ENCODE measurements at places on chromosomes 16 and 17.

- DNase-seq = no peak
Observed at GRCh38 chr16:79769270-79769927, 168.9 kb upstream of the MAF start.

GRCh38 chr17:7972131-7972785 lies 30.2 kb upstream of the GUCY2D start:
- DNase-seq = no peak

GRCh38 chr17:61444831-61445230 lies 7.4 kb upstream of the TBX4 start:
- no peak for DNase-seq

GRCh38 chr17:17590141-17590751 lies 1.3 kb downstream of the PEMT start:
- no peak for DNase-seq

- no peak for DNase-seq
Observed at GRCh38 chr17:13476720-13477119, 125.0 kb downstream of the HS3ST3A1 start.

DNA sequence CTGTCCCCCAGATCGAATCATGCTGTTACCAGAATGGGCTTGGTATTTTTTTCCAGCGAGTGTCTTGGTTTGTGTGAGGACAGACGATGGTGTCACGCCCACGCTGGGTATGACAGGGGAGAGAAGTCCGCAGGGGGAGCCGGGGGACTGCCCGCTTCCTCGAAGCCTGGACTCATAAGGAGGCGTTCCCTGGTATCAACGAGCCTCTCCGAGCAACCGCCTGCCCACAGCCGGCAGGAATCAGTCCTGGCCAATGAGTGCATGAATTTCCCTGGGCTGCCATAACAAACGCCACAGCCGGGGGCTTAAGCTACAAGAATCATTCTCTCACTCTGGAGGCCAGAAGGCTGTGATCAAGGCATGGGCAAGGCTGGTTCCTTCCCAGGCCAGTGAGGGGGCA lies 26.1 kb upstream of the JPH3 start:
- no peak for DNase-seq

DNA sequence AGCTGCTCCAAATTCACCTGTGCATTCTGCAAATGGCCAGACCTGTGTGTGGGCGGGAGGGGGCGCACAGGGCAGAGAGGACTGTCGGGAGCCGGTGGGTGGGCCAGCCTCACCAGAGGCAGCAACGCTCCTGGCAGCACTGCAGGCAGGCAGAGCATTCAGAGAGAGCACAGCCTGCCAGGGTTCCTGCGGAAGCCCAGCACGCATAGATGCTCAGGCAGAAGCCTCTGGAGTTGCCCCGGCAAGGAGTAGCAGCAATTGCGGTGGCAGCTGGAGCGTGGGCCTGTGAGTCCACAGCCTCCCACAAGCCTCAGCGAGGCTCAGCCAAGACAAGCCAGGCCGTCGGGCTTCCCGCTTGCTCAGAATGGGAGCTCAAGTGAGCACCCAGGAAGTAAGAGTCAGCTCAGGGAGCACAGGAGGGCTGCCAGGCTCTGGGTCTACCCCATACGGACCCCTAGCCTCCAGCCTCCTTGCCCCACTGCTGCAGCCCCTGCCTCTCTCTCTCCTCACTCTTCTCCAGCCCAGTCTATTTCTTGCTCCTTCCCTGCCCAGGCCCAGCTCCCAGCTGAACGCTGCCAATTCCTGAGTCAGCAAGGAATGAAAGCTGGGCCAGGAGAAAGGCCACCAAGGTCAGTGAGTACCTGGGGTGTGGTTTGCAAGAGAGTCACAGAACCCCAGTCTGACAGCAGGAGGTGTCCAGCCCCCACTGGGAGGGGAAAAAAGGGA lies 9.6 kb downstream of the EMC6 start:
- DNase-seq = no peak

GRCh38 chr17:17511293-17511741 lies 15.1 kb upstream of the RASD1 start:
- DNase-seq = no peak

DNA sequence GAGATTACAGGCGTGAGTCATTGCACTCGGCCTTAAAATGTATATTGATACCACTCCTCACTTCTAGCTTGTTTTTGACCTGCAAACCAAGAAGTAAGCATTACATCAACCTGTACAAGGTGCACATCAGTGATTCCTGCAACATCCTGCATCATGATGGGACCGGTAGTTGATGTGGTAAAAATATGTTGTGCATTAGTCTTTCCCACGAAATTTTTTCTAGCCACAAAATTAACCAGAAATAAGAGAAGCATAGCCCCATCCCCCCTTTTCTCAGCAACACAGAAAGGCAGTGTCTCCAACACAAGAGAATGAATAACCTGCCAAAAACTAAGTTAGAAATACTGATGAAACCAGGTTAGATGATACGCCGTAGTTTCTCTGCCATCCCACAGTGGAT lies 21.1 kb upstream of the NSMCE1 start:
- no peak for DNase-seq

DNA sequence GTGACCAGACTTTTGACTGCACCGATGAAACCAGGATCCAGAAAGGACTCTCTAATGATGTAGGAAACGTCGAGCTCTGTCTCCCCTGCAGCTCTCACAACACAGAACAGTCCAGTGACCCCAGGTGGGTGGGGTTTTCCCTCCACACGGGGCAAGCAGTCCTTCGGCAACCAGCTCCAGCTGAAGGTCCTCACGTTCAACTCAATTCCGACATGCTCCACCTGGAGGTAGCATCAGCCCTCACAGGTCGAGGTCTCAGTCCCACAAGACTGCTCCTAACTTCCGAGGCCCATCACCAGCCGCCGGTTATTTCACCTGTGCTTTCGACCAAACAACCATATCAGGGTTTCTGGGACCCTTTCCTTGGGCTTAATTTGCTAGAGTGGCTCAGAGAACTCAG lies 28.2 kb downstream of the ITGAE start:
- DNase-seq = no peak

GRCh38 chr16:397736-398332 lies 835 bp downstream of the NME4 start:
- DNase-seq = no peak

DNA sequence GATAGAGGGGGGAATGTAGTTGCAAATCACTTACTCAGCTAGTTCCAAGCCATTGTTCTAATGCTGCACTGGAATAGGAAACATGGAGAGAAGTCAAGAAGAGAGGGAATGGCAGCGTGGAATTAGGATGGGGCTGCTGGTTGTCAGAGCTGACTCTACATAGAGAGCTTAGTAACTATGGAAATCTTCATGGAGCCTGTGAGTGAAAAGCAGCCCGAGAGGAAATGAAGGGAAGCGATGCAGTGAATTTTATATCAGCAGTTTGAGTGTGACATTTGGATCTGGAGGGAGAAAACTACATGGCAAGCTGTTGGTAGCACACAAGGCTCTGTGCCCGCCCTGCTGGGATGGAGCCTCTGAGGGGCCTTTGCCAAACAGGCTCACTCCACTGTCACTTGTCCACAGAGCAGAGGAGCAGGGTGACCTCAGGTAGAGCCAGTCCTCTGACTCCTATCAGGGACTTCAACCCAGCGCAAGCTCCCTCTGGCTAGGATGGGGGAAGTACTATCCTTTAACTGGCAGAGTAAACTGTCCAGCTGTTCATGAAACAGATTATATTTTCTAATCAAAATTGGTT lies 27.9 kb upstream of the PMFBP1 start:
- DNase-seq = no peak

GRCh38 chr17:81388091-81388611 lies 7.1 kb upstream of the BAHCC1 start:
- DNase-seq = no peak

GRCh38 chr17:30170415-30170987 lies 53.9 kb downstream of the NSRP1 start:
- DNase-seq = no peak

DNA sequence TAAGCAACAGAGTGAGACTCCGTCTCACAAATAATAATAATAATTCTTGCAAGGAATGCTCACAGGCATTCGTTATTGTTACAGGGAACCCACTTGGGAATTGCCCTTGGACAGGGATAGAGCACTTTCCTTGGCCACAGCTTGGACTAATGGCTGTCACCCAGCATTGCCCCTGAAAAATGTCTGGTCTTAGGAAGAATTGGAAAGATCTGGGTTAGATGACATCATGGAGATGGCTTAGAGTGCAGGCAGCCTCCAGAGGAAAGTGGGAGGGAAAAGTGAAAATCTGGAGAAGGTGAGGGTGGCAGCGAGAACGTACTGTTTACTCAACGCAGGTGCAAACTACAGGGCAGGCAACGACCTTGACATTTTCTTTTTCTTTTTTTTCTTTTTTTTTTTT lies 59.3 kb upstream of the MRTFB start:
- no peak for DNase-seq

DNA sequence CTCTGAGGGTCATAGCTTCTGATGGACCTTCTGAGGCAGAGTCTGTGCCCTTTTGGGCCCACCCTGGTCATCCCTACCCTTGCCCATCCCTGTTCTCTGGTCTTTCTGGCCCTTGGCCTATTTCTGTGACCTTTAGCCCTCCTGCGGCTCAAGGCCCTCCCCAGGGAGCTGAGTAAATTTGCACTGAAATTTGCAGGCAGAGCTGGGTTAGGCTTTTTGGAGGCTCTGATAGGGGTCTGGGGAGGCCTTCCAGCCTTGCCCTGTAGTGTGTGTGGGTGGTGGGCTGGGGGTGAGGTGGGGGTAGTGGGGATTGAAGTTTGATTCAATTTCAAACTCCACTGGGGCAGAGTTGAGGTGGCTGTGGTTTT lies 17.8 kb downstream of the RARA start:
- DNase-seq = no peak

GRCh38 chr16:27483624-27484023 lies 66.1 kb downstream of the GTF3C1 start:
- no peak for DNase-seq

DNA sequence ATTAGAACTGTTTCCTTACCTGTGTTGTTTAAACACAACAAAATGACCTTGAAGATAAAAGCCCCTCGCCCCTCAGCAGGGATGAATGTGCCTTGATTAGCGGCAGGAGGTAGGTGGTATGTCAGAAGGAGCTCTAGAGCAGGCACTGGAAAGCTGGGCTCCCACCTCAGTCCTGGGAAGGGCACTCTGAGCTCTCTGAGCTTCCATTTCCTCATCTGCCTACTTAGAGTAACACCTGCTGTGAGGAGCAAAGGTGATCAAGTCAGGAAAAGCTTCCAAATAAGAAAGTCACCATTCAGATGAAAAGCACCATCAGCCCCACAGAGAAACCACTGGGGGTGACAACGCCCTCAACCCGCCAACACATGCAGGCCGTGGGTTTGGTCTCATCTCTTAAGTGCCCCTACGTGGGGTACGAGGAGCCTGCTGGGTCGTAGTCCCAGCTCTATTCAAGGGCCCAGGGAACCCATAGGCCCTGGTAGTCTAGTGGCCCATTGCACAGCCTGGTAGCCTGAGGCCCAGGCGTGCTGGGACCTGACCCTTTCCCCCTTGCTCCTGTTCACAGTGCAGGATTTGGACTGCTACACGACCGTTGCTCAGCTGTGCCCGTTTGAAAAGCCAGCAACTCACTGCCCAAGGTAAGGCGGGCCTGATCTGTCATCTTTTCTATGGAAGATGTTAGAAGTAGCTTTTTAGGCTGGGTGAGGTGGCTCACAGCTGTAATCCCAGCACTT lies 57.3 kb downstream of the CRISPLD2 start:
- no peak for DNase-seq

DNA sequence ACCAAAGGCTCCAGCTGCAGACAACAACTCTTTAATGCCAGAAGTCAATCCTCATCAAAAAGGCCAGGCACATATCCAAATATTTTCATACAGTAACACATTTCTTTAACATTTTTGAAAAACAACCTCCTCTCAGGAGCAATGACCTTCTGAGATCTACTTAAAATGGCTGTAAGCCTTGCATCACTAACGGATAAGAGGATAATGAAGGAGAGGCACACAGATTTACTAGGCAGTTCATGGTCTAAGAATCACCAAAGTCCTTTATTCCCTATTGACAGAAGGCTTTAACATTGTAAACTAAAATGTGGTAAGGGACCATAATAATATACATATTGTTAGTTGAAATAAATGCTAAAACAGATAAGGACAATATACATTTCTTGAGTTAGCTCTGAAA lies 114.7 kb downstream of the USP32 start:
- no peak for DNase-seq

DNA sequence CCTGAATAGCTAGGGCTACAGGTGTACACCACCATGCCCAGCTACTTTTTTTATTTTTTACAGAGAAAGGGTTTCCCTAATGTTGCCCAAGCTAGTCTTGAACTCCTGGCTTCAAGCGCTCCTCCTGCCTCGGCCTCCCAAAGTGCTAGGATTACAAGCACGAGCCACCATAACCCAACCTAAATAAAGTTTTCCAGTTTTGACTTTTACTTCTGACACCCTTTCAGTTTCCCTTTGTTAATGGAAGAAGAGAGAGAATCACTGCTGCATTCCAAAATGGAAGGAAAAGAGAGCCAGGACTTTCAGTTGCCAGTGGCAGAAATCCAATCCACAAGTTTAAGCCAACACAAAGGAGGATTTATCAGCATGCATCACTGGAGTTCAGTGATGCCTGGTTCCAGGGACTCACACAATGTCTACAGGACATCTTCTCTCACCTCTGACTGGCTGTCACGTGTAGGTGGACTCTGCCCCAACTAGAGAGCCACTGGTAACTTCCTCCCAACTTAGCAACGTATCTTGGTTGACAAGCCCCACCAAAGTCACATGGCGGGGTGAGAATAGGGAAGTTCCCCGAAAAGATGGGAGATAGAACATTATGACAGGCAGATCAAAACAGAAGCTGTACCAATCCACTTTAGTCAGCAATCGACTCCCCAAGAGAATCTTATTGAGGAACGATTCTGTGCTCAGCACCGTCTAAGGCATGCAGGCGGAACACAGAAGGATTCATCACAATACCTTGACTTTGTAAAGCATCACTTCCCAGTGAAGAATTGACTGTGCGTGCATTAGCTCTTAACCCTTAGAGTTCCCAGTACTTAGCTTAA lies 46.5 kb downstream of the GAS7 start:
- DNase-seq = no peak

DNA sequence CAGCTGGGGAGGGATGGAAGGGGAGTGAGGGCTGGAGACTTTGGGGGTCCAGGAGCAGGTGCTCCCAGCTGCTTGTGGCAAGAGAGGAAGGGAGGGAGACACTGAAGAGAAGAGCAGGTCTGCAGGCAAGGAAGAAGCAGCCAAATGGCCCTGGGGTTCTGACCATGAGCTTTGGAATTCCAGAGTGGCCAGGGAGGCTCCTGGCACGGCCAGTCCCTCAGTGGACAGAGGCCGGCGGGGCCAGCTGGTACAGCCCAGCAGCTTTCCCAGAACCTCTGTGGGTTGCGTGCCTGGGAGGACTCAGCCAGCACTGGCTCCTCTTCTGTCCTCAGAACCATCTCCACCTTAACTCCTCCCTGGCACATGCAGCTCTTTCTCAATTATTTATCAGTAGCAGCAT lies 233.0 kb downstream of the MSI2 start:
- DNase-seq = no peak

GRCh38 chr17:58344791-58345157 lies 7.2 kb downstream of the SUPT4H1 start:
- no peak for DNase-seq

DNA sequence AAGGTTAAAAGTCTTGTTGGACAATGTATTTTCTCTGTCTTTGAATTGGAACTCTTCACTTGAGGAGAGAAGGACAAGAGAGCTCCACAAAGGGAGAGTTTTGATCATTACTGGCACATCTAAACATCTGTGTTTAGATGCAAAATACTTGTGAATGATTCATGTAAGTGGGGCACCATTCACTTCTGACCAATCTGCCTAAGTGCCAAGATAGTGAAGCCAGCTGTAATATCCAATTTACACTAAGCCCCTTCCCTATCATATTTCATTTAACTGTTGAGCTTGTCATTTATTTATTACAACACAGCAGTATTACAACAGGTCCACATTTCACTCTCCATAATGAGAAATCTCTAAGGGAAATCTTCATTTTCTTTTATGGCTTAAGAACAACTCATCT lies 832.3 kb upstream of the GOT2 start:
- DNase-seq = no peak

All from stimulated activated CD8-positive, alpha-beta memory T cell treated with anti-CD3 and anti-CD28 coated beads, Interleukin-15, amount 100 ng/mL, for 4 hours (primary cell).